T47D (cell line): ENCODE measurements at places on chromosomes 11 and 22.

DNA sequence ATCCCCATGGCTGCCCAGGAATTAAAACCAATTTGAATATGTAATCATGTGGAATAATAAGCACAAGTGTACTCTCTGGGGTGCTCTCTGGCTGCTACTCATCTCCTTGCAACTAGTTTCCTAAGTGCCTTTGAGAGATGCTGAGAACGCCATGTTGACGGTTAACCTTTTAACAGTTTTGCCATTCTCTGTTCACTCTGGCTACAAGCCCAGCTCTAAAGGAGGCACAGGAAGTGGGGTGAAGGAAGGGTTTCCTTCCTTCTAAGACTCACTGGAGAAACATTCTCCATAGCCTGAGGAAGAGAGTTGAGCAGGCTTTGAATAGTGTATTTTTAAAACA, 122.0 kb upstream of the ZC3H12C start:
- DNase-seq: no peak

GRCh38 chr22:45838305-45838887, 138.6 kb downstream of the WNT7B start:
- DNase-seq: no peak

- DNase-seq: no peak
These were observed 27.3 kb upstream of the SUSD2 start for GRCh38 chr22:24153959-24154358.

DNA sequence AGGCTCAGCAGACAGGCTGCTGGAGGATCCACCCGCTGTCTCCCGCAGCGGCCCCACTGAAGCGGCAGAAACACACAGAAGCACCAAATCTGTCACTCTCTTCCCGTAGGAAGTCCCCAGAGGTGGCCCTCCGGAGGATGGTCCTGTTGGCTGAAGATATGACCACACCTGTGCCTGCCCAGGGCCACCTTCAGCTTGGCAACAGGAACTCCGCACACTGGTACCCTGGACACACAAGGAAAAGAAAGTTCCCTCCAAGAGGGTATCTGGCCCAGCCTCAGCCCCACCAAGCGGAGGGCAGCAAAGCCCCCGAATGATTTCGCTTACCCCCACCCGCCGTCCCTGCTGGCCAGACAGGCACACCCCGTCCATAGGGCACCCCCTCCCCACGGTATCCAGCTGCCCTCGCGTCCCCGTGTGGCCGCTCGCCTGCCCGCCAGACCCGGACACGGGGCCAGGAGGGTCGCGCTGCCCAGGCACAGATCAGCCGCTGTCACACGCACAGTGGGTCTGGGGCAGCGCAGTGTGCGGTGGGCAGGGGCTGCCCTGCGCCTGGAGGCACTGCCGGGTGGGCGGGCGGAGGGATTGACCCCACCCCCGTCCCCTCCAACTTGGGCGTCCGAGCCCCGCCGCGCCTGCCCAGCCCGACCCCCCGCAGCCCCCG, 7.0 kb downstream of the RASSF7 start:
- no peak for DNase-seq

DNA sequence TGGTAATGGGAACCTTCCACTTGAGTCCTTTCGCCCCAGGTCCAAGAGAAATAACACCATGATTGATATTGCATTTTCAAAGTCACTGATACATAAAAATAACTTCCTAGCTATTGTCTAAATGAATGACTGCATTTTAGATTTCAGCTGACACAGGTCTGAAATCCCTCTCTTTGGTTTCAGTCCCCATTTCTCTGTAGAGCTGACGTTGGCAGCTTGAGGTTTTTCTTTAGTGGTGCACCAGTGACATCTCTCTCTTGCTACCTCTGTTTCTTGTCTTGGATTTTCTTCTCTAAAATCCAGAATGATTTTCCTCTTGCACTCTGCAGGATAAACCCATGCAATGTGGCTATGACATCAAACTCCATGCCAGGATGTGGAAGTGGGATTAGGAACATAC, 31.7 kb upstream of the SORL1 start:
- no peak for DNase-seq

DNA sequence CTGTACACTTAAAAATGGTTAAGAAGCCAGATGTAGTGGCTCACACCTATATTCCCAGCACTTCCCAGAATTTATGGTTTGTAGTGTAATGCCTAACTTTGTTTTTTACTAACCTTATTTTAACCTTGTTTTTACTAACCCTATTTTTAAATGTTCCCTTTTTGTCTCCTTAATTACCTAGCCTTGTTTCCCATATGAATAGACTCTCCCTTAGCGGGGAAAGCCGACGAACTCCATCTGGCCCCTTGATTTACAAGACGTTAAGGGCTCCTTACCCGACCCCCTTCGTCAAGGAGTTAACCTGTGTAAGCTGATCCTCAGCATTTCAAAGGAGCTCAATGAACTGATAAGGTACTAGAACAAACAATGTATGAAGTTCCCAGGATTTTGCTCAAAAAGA, 17.1 kb downstream of the APOBEC3H start:
- no peak for DNase-seq

- no peak for DNase-seq
These were observed 26.9 kb downstream of the ARFGAP3 start for GRCh38 chr22:42830161-42830560.
